Activated CD8-positive, alpha-beta T cell treated with anti-CD3 and anti-CD28 coated beads for 36 hours (primary cell): ENCODE measurements at places on chromosomes 3 and 15.

DNA sequence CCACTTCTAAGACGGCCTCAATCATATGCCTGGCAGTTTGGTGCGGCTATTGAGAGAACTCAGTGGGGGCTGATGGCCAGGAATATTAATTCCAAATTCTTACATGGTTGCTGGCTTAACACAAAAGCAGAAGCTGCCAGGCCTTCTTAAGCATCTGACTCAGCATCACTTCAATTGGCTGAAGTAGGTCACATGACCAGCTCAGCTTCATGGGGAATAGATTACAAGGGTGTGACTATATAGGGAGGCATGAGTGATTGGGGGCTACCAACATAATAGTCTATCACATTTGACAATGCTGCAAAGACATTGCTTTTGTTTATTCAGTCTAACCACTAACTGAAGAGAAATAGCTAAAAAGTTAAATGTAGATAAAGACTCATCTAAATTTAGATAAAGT is 101.6 kb upstream of the ANKRD28 start:
- no peak for DNase-seq

- no peak for DNase-seq
These were observed 1.6 kb upstream of the SPTBN5 start for GRCh38 chr15:41895491-41895890.

DNA sequence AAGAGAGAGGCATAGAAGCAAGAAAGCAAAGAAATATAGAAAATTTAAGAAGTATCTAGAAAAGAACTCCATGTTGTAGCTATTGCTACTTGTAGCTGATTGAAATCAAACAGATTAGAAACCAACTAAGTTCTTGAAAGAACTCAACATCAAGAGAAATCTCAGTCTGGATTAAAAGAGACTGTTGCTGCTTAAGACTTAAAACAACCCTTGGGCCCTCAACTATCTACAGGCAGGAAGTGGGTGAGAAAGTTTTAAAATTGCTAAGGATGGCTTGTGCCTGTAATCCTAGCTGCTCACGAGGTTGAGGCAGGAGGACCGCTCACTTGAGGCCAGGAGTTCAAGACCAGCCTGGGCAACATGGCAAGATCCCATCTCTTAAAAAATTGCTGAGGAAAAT is 39.3 kb upstream of the C15orf61 start:
- DNase-seq, result no peak

DNA sequence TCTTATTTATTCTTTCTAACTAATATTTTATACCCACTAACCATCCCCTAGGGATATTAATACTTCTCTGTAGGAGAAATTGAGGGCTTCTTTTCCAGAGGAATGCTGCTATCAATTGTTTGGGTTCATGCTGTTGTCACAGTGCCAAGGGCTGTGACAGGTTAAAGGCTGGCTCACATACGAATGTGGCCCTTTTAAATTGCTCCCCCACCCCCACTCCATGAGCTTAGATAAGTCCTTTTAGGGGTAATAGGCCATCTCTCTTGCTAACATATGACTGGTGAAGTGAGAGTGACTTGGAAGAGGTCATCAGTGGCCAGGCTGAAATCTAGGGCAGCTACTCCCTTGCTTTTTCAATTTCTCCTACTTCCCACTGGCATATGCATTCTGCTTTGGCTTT is 121.9 kb upstream of the DPH6 start:
- DNase-seq, result no peak

DNA sequence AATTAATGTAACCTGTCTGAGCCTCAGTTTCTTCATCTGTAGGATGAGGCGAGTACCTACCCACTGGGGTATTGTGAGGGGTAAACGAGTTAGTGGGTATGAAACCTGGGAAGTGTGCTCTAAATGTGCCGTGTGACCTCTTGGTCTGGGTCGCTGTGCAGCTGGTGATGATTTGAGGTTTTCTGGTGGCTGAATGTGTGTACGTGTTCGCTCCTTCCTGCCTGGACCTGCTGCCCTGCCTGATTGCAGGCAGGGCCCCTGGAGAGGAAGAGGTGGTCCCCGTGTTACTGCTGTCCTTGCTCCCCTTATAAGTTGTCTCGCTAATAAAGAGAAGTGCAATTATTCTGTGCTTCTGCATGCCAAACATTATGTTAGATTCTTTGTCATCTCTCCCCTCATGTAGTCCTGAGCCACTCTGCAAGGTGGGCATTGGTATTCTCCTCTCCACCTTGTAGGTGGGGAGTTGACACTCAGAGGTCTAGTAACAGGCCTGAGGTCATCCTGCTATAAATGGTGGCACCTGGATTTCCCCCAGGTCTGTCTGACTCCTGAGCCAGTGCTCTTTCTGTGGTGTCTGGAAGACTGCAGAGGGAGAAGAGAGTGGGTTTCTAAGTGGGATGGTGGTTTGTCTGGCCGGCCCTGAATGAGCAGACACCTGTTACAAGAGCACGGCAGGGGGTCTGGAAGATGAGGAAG is 15.7 kb downstream of the PDIA5 start:
- no peak for DNase-seq

GRCh38 chr3:133038731-133039375 is 662 bp downstream of the TMEM108 start:
- no peak for DNase-seq

- no peak for DNase-seq
These were observed 836.8 kb upstream of the NECTIN3 start for GRCh38 chr3:110234831-110235230.

- DNase-seq, result no peak
These were observed 166.1 kb downstream of the GABRG3 start for GRCh38 chr15:27137127-27137526.

- DNase-seq, result no peak
These were observed 4.5 kb upstream of the IP6K1 start for GRCh38 chr3:49790626-49791411.

- no peak for DNase-seq
These were observed 411 bp upstream of the EIF2B5 start for GRCh38 chr3:184134746-184135148.

DNA sequence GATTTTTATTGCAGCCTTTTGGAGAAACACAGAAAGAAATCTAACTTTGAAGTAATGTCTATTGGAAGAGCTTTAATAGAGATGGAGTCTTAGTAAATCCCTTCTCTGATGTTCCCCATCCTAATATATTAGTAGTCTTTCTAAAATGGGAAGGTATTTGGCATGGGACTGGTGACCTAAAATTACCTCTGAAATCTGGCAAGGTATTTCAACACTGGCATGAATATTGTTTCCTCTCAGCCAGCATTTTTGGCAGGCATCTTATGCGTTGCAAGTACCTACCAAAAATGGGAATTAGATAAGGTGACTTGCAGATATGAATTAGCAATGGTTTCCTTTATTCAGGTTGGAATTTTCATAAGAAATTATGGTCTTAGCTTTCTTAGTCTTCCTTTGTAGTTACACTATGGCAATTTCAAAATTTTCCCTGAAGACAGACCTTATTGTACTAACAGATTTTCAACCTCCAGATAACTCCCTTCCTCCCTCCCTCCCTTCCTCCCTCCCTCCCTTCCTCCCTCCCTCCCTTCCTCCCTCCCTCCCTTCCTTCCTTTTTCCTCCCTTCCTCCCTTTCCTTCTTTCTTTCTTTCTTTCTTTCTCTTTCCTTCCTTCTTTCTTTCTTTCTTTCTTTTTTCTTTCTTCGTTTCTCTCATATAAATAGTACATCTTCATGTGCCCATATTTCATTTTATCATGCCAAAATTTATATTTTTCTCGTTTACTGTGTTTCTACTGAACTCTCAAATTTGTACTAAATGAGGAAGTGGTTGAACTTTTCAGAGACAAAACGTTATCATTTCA is 168.2 kb upstream of the KCNMB2 start:
- DNase-seq, result no peak

DNA sequence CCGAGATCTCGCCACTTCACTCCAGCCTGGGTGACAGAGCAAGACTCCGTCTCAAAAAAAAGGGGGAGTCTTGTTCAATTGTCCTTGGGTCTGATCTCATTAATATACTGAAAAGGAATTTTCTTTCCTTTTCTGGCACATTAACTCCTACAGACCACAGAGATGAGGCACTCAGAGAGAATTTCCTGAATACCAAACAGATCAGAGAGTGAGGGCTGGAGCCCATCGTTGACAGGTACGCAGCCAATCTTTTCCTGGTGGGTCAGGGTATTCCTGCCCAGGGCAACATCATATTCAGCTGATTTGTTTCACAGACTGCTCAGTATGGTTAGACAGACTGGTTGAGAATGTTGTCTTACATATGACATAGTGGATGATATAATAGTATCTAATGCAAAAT is 82.8 kb upstream of the TNFSF10 start:
- no peak for DNase-seq

- peak; percentile 55 for DNase-seq
These were observed 107.4 kb upstream of the SLC4A7 start for GRCh38 chr3:27591312-27592210.

DNA sequence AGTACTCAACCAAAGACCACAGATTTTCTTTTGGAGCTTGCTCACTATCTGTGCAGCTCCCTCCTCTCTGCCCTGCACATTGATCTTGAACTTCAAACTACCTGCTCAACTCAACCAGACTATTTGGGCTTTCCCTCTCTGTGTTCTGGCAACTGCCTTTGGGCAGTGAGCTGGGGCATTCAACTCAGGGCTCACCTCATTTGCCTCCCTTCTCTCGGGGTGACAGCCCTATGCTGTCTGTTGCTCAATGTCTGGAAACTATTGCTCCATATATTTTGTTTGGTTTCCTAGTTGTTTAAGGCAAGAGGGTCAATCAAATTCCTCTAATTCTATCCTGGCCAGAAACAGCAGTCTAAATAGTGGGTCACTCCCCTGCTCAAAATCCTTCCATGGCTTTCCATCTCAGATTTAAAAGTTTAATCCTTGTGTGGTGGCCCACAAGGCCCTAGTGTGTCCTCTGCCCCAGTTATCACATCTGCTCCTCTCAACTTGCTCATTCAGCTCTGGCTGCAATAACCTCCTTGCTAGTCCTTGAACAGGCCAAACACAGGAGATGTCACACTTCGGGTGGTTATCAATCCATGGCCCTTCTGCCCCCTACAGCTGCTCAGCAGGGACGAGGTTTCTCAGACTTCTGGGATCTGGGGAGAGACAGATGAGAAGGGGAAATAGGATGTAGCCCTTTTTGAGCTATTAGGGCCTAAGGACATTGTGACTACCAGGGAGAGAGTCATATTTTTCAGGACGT is 67.8 kb downstream of the SNRK start:
- no peak for DNase-seq

GRCh38 chr15:87492321-87492720 is 764.2 kb downstream of the NTRK3 start:
- DNase-seq, result no peak

GRCh38 chr3:121064121-121064520 is 156.1 kb downstream of the STXBP5L start:
- DNase-seq, result no peak

DNA sequence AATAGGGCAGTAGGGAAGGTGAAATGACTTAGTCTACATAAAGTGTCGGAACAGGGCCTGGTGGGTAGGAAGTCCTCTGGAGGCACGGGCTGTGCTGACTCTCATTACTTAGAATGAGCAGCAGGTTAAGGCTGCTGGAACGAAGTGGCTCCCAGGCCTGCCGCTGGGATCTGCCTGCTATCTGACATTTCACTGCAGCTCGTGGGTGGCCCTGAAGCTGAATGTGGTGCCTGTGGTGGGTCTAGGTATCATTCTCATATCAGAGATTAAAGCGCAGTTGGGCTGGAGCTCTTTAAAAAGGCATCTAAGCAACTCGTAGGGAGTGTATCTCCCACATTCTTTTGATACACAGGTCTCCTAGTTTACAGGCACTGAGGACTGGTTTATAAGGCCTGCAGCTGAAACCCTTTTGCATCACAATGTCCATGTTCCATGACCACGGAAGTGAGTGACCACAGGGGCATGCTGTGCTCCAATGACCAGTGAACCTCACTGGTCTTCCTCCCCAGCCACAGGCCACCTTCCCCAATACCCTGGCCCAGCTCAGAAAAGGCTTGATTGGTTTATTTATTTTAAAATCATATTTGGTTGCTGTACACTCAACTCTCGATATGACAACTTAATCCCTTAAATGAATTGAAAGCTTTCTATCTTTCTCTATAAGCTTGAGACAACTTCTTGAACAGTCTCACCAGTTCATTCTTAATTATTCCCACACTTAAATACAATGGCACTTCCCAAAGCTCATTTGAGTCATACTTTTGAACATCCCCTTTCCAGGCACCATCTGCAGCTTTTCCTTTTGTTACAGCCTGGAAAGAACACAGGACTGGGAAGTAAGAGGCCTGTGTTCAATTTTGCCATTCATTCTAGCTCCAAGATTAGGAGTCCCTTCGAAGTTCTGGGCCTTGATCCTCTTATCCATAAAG is 19.0 kb downstream of the ADAMTS9 start:
- DNase-seq, result no peak

DNA sequence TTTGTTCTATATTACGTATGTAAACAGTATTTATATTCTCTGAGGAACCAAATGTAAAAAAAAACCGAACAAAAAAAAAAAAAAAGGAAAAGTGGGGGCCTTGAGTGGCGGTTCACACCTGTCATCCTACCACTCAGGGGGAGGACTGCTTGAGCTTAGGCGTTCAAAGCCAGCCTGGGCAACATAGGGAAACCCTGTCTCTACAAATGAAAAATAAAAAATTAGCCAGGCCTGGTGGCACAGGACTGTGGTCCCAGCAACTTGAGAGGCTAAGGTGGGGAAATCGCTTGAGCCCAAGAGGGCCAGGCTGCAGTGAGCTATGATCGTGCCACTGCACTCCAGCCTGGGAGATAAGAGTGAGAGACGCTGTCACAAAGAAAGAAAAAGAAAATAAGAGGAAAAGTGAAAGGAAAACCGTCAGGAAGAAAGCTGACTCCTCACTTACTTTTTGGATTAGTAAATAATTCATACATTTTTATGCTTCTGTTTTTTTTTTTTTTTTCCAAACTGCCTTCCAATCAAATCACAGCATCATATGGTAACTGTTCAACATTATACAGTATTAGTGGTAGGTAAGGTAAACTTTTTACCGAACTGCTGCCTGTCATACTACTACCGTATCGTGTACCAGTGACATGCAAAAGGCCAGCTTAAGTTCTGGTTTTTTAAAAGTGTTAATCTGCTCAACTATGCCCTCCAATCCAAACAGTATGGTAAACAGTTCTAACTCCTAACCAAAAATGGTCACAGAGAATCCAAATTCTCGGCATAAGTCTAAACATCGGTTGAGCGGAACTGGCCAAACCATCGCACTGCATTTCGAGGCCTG is 1.2 kb downstream of the PHC3 start:
- peak; percentile 25 for DNase-seq

GRCh38 chr15:77030928-77031375 is 36.0 kb downstream of the PSTPIP1 start:
- DNase-seq, result no peak

- DNase-seq, result no peak
These were observed 18.9 kb downstream of the PML start for GRCh38 chr15:74013374-74013894.

GRCh38 chr3:122409446-122409845 is 6.4 kb downstream of the WDR5B start:
- no peak for DNase-seq
